ENCODE measurements at places on chromosomes 2 and 18.

GRCh38 chr2:26347286-26347865 lies 787 bp upstream of the ADGRF3 start:
- no peak for DNase-seq

DNA sequence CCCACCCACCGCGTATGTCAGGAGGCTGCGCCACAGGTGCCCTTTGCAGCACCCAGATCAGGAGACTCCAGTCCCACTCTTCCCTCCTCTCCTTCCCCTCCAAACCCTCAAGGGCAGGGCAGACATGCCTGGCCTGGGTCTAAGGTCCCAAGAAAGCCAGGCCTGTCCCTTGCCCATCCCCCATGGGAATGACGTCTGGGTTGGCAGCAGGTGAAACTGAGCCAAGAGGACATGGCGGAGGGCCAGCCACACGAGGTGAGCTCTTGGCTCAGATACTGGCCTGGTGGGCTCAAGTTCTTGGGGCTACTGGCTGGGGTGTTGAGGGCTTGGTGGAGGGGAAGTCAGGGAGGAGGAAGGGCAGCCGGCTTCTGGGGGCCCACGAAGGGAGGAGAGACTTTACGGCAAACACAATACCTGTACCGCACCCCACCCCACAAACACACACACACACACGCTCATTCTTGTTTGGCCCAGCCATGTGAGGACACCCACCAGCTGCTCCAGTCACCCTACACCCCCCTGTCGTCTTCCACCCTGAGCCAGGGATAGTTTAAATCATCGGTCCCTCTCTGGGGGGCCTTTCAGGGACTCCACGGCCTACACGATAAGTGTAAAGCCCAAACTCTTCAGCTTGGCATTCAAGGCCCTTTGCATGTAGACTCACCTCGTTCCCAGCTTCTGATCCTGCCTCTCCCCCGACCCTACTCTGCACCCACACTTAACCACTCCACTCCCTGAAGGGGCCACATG lies 24.1 kb upstream of the TNS1 start:
- no peak for DNase-seq

- DNase-seq: no peak
These were observed 114.8 kb downstream of the MCFD2 start for GRCh38 chr2:46800625-46801349.

DNA sequence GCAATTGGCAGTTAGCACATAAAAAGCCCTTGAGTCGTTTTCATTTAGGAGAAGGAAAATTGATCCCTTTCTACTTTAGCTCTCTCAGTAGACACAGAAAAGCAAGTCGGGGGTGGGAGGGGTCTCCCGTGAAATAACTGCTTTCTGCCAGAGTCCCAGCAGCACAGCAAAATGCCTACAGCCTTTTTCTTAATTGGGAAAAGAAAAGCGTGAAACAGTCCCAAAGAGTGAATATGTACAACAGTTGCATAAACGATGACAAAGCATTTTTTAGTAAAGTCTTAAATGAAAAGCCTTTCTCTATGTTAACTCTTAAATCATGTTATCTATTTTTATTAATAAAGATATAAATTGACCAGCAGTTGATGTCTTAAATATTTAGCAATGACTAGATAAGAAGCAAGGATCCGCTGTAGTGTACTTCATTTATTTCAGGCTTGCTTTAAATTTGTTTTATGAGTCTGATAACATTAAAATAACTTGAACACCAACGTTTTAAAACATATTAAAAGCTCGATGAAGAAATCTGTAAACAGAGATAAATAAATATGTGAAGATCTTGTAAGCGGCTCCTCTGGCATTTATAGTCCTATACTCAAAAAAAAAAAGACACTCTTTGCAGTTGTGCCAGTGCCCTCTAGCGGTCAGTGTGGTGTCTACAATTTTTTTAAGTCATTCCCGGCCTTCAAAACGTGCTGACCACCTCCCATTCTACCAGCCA lies 42.3 kb upstream of the ATIC start:
- DNase-seq: peak; percentile 55

DNA sequence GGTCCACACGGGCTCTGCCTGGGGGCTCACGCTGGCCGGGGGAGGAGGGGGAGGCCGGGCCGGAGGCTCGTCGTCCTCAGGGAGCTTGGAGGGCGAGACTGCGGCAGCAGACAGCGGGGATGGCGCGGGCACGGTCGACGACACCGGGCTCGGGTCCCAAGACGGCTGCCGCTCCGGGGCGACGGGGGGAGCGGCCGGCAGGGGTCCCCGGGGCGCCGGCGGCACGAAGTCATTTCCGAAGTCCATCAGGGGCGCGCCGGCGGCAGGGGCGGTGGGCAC lies 491 bp downstream of the RTN4 start:
- no peak for DNase-seq

DNA sequence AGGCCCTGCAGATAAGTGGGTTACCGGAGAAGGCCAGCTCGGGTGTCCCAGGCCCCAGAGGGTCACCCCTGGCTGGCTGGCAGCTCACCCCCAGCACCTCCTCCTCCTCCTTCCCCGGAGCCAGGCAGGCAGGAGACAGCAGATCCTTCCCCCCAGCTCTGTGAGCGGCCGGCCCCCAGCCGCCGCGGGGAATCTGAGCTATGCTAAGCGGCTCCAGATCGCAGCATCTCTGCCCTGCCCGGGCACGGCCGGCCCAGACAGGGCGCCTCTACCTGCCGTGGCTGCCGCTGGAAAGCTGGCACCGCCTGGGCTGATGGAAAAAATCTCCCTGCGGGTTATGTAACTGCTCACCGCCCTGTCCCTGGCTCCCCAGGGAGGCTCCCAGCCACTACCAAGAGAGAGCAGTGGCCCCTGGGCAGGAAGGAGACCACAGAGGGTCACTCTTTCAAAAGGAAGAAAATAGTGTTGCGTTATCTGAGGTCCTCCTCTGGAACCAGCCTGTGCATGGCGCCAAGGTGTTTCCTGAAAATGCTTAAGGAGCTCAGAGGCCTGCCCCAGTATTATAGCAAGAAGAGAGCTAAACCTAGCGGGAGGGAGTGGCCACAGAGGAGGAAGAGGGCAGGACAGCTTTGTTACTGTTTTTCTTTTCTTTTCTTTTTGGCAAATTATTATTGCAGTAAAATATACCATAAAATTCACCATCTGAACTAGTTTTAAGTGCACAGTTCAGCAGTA lies 179.0 kb downstream of the SMAD7 start:
- DNase-seq: no peak

DNA sequence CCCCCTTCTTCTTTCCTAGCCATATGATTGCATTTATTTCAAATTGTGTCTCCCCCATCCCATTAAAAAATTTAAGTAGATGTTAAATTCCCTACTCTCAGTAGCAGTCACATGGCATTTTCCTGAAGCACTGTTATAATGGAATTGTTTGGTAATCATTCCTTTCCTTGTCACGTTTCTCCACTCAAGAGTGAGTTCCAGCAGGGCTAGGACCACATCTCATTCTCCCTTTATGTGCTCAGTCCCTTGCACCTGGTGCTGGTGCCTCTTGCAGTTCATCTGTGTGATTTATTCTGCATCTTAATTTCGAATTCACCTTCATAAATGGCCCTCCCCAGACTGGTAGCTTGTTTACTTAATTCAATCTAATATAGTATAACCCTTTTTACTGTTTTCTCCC lies 70.3 kb upstream of the NOSTRIN start:
- DNase-seq: no peak

GRCh38 chr2:3849213-3849612 lies 145.8 kb downstream of the DCDC2C start:
- DNase-seq: no peak

- no peak for DNase-seq
These were observed 30.1 kb upstream of the SERPINE2 start for GRCh38 chr2:224069172-224069571.

- peak; percentile 48 for DNase-seq
These were observed 228.1 kb upstream of the TRIB2 start for GRCh38 chr2:12488352-12489318.

- DNase-seq: no peak
These were observed 23.7 kb downstream of the EFEMP1 start for GRCh38 chr2:55899881-55900280.

DNA sequence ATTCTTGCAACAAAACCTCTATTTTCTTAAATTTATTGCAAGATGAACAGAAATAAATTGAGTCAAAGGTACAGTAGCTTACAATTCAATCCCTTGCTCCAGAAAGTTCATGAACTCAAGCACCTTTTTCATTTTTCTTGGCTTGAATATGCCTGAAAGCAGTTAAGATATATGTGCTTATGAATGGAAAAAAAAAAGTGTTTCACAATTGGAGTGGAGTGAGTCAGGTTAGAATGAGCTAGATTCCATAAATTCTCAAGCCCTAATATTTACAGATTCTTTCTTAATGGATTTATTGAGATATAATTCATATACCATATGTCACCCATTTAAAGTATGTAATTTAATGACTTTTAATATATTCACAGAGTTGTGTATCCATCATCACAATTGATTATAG lies 39.6 kb upstream of the NEMP2 start:
- no peak for DNase-seq
